Common myeloid progenitor, CD34-positive (primary cell): ENCODE measurements at places on chromosomes 12 and 14.
A peak's percentile ranks its signal among the peaks of the same experiment; 100 is the strongest.

- no peak for DNase-seq
Observed at GRCh38 chr14:47790477-47790876, 115.1 kb upstream of the MDGA2 start.

DNA sequence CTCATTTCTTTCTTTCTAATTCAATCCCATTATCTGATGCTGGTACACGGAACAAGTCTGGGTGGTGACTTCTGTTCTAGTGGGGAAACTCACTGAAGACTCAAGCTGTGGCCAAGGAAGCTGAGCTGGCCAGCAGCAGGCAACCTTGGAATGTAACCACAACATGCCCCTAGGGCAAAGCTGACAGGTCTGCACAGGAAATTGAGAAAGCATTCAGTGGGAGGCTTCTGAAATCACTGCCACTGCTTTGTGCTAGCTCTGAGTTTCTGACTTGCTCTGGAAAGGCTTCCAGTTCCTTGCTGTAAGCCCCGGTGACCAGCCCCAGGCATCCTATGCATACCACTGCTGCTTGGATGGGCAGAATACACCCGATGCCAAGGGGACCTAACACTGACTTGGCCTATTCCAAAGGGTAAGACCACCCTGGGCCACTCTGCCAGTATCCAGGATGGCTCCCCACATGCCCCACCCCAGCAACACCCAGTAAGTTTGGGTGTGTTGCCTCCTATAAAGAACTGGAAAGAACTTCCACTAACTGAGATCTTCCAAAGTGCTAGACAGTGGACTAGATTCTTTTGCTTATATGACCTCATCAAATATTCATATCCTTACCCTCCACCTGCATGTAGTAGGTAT is 84.5 kb upstream of the CDKN3 start:
- DNase-seq = no peak

DNA sequence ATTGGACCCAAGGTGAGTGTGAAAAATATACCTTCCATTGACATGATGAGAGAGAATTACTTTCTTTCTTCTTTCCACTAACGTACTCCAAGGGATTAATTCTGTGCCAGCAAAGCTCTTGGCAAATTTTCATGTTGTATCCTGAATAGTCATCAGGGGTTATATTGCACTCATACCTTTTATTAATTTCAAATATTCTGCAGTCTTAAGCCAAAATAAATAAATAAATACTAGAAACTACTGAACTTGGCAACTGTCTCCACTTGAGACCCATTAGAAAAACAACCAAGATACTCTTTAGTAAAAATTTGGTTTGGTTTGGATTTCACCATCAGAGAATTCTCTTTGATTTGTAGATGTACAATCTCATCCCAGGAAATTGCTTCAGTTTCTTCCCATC is 22.1 kb upstream of the CLEC14A start:
- no peak for DNase-seq

DNA sequence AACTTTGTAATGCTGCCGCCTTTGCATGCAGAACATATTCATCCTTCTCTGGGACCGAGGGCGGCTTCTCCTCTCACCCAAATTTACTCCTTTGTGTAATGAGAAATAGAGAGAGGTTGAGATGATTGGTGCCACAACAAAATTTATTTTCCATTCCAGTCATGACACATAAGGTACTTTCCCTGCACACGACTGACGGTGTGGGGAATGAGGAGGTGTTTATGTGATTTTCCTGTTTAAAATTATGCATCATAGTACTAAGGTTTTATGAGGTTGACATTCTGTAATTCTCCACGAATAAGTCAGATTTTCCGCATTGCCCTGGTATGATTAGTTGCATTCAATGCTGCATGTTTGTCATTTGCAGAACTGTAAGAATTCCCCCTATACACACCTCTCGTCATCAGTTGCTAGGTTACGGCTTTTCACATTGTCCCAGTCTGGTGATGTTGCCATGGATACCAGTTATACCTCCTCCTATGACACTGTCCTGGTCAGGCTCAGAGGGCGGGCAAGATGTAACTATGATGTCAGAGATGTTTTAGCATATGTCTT is 23.1 kb downstream of the BICDL1 start:
- peak; percentile 22 for DNase-seq

GRCh38 chr12:75690296-75690955 is 179.0 kb upstream of the KRR1 start:
- no peak for DNase-seq

DNA sequence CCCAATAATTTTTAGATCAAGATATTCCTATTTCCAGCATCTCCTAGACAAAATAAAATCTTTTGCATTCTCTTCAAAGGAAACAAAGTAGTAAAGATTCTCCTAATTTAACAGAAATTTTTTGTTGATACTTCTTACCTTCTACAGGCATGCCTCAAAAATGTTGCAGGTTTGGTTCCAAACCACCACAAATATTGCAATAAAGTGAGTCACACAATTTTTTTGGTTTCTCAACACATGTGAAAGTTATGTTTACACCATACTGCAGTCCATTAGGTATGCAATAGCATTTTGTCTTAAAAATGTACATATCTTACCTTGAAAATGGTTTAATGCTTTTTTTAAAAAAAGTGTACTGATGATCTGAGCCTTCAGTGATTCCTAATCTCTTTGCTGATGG is 65.6 kb upstream of the USP15 start:
- DNase-seq = no peak

DNA sequence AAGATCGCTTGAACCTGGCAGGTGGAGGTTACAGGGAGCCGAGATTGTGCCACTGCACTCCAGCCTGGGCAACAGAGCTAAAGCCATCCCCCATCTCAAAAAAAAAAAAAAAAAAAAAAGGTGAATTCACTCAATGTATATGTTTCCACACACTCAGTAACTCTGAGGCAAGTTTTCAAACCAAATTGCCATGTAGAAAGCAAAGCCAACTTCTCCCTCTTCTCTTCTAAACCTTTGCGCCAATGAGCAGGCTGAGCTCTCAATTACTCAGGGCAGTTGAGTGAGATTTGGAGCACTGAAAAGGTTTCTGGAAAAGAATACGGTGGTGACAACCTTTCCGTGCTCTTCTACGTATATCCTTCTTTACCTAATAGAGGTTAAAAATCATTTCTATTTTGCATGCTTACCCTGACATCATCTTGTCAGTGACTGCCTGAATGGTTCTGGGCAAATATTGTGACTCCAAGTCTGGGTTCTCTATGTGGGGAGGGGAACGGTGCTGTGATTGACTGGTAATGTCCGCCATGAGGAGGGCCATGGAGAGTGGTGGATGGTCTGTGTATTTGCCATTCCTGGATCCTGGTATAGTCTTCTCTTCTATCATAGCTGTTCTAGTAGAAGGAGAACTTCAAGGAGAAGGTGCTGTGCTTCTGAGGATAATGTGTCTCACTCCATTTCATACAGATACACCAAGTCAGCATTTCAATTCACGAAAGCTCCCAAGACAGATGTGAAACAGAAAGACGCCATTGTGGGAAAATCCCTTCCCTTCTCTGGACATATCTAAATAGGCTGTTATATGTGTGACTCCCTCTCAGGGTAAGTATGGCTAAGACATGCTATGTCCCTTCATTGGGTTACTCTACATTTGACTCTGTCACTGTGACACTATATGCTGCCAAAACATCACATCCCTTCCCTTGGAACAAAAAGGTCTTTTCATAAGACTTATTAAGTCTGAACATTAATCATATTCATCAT is 46.2 kb upstream of the MED13L start:
- no peak for DNase-seq

- no peak for DNase-seq
Observed at GRCh38 chr12:90829044-90829443, 125.9 kb downstream of the CCER1 start.

DNA sequence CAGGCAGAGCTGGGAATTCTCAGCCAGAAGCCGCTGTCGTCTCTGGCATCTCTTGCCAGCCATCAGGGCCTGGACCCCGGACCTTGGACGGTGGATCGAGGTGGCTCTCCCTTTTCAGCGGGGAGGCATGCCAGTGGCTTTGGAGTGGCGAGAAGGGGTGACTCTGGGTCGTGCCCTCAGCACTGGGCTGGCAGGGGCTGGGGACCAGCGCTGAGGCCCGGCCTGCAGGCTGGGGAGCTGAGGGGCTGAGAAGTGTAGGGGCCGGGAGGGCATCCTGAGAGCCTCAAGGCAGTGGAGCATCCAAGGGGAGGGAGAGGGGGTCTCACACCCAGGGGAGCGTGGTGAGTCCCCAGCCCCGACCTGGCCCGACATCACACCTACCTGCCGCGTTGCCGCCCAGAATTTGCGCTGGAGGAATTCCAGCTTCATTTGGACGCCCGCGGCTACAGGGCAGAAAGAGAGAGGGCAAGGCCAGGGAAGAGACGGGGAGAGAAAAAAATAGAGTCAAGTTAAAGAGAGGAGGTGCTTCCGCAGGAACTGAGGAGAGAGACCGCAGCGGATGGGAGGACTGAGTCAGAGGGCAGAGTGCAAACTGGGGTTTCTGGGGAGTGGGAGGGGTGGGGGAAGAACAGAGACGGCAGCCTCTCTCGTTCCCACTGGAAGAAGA is 9.0 kb upstream of the LRTM2 start:
- DNase-seq = peak; percentile 31

DNA sequence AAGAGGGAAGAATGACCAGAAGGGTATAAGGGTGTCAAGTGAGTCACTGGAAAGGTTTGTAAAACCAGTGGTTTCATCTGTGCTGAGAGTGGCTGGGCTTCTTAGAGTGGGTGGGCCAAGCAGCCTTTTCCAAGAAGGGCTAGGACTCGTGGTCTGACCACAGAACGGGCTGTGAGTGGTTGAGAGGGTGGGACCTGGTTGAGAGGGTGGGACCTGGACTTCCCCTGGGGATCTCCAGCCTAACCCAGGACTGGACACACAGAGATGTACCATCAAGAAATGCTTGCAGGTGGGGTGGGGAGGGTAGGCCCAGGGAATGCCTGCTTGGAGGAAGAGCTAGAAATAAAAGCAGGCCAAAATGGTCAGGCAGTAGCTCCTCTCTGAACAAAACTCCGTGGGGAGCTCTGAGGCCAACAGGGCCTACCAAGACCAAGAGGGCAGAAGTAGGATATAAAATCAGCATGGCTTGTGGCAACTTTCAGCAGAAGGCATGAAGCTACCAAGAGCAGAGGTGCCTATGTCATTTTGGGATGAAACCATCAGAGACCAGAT is 140.5 kb downstream of the FOXN3 start:
- DNase-seq = peak; percentile 19

GRCh38 chr14:28676479-28676878 is 90.1 kb upstream of the FOXG1 start:
- no peak for DNase-seq

DNA sequence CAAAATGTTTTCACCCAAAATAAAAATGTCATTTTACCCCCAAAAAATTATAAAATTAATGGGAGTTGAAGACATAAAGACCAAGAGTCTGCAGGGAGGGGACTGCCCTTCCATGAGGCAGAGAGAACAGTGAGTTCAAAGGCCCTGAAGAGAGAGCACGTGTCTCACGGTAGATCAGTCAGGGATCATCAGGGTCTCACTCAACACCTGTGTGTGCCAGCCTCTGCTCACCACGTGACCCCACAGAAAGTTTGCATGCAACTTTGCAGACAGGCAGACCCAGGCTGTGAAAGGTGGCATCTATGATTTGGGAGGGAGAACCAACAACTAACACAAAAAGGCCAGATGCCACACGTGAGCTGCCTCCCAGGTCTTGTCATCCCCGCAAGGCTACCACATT is 33.1 kb downstream of the CLMN start:
- DNase-seq = no peak

DNA sequence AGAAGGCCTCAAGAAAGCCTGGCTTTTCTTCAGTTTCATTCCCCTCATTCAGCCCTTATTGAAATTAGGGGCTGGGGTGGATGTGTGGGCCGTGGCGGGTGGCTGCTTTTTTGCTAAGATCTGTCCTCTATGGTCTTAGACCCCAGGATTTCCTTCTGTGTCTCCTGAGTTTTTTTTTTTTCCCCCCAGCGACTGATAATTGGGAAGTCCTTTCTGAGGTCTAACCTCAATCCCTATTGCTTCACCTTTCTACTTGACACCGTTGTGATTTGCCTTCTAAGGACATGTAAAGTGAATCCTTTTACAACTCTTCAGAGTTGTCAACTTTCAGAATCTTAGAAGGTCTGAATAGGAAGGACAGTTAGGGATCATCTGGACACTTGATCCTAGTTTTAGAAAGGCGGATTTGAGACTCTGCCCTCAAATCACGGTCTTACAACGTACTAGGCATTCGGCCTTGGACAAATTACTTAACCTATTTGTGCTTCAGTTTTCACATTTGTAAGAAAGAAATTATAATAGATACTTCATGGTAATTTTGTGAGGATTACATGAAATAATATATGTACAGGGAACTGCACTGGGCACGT is 4.4 kb downstream of the GPR84 start:
- no peak for DNase-seq

DNA sequence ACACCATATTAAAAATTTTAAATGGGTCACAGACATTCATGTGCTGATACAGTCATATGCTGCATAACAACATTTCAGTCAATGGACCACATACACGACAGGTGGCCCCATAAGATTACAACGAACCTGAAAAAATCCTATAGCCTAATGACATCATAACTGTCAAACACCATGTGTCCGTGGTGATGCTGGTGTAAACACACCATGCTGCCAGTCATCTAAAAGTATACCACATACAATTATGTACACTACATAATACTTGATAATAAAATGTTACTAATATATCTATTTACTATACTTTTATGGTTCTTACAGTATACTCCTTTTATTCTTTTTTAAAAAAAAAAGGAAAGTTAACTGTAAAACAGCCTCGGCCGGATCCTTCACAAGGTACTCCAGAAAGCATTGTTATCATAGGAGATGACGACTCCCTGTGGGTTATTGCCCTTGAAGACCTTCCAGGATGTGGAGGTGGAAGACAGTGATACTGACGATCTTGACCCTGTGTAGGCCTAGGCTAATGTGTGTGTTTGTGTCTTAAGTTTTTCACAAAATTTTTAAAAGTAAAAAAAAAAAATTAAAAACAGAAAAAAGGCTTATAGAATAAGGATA is 5.0 kb upstream of the TDG start:
- DNase-seq = peak; percentile 49

DNA sequence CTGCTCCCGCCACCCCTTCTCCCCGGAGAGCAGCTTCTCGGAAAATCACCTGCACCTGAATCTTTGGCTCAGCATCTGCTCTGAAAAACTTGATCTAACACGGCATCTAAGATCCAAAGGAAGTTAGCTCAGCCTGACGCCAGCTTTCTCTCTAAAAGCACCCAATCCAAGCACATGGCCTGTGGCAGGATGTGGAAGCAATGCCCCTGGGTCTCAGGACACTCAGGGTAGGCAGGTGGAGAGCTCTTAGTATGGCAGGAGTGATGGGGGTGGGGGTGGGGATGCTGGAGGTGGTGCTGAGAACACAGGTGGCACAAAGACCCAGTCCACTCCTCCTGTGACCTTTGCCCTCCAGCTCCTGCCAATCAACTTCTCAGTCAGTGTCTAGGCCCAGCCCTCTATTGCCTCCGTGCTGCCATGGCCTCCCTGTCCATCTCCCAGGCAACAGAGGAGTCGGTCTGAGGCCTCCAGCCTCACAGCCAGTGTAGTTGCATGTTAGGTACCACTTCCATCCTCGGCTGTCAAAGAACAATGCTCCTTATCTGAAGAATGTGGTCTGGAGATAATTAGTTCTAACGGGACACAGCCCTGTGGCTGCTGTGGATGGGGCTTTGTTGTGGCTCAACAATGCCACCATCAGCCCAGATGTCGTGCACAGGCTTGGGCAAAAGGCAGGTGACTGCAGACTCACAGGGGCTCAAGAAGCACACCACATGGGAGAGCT is 180.0 kb upstream of the C14orf180 start:
- peak; percentile 43 for DNase-seq

- no peak for DNase-seq
Observed at GRCh38 chr14:95189367-95190132, 32.2 kb upstream of the DICER1 start.
